Naive thymus-derived CD8-positive, alpha-beta T cell (primary cell): ENCODE measurements at places on chromosomes 5 and 9.

DNA sequence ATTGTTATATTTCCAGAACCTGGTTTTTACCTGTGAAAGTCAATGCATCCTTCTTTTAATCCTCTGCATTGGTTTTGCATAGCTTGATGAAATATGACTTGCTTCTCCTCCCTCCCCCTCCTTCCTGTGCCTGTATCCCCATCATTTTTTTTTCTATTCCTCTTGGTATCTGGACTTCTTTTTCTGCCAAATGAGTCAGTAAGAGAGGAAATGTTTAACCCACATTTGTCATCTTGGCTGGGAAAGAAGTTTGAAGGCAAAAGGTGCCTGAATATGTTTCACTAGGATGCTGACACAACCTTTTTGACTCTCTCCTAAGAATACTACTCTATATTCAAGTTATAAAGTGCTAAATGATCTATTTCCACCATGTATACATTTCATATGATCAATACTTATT is 35.5 kb upstream of the CDKN2B start:
- DNase-seq: no peak

- DNase-seq: no peak
Observed at GRCh38 chr9:70262366-70262765, 3.6 kb downstream of the SMC5 start.

- DNase-seq: no peak
Observed at GRCh38 chr9:95574176-95574575, 57.4 kb upstream of the PTCH1 start.

DNA sequence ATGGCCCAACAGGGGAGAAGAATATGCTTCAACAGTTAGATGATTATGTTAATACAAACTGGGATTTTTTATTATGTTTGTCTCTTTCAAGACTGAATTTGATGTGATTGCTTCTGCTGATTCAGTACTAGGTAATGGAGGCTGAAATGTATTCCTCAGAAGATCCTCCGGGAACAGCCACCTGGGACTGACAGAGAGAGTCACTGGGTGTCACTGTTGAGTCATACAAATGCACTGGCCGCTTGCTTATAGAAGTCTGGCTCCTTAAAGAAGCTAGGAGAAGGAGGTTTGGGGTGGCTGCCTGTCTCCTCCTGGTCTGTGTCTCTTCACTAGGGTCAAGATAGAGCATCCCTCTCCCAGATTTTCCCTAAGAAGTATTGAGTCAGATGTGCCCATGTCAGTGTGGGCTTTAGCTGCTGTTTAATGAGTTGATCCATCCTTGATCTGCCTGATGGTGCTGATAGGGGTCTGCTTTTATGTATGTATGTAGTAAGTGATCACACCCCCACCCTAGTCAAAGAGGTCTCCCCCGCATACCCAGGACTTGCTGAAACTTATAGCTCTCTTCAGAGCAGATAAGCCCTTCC is 773.4 kb downstream of the BRINP1 start:
- no peak for DNase-seq

DNA sequence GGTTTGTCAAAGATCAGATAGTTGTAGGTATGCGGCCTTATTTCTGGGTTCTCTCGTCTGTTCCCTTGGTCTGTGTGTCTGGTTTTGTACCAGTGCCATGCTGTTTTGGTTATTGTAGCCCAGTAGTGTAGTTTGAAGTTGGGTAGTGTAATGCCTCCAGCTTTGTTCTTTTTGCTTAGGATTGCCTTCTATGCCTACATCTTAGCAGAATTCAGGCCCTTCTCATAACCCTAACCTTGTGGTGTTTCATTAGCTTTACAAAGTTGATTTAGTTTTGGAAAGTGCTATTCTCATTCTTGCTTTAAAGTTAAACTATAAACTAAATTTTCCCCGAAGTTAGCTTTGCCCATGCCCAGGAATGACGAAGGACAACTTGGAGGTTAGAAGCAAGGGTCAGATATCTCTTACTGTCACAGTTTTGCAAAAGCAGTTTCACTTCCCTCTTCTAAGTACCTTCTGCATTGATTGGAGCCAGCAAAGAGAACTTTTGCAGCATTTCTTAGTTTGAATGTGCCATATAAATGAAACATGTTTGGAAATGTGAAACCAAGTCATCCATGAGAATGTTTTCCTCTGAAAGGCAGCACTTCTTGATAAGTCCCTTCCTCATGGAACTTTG is 274.3 kb upstream of the DMRT1 start:
- DNase-seq: no peak

- no peak for DNase-seq
Observed at GRCh38 chr9:35618325-35618727, at the start of gene CD72. Gene CD72, minus strand, starts transcription at chr9:35618413. Its CDS starts 110 bp downstream, at chr9:35618303.

DNA sequence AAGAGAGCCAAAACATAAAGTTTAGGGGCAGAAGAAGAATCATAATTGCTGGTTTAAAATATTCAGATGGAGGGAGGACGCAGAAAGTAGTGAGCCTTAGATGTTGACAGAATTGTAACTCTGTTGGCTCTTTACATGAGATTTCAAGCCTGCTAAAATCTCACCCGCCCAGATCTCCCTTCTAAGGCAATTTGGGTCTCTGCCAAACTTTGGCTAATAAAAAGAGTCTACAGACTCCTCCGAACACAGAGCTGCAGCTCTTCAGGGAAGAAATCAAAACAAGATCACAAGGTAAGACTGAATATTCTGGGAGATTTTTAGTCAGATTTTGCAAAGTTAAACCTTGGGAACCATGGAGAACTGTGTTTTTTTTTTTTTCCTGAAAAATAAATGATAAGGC is at the start of gene IL33:
TSS of gene IL33 (plus strand) at position 246 of the 400 bp plus-strand sequence. CDS start 25,888 bp downstream, outside the sequence.
- no peak for DNase-seq

- DNase-seq: no peak
Observed at GRCh38 chr9:12681620-12682019, 11.6 kb upstream of the TYRP1 start.

- DNase-seq: no peak
Observed at GRCh38 chr9:95864852-95865580, 10.5 kb upstream of the ERCC6L2 start.

- DNase-seq: no peak
Observed at GRCh38 chr5:122972877-122973276, 63.6 kb downstream of the PPIC start.

DNA sequence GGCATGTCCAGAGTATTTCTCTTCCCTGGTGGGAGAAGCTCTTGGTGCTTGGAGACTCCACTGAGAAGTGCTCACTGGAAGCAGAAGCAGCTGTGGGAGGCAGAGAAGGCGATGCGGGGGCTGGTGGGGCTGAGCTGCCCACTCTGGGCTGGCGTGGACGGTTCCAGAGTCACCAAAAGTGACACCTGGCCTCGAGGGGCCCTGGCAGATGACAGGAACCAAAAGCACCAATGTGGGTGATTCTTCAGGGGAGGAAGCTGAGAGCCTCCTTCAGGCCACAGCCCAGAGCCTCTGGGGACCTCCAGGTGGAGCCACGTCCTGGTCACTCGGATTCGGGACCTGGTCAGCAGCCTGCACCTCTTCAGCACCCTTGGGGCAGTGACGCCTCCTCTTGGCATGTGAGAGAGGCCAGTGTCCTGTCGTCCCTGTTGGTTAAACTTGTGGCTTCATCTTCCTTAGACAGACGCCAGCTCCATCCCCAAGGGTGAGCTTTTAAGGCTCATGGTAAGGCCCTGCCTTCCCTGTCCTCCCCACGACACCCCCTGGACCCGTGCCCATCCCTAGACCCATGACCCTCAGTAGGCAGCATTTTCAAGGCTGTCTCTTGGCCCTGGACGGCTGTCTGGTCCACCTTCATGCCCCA is 78.7 kb upstream of the IRX4 start:
- DNase-seq: no peak

DNA sequence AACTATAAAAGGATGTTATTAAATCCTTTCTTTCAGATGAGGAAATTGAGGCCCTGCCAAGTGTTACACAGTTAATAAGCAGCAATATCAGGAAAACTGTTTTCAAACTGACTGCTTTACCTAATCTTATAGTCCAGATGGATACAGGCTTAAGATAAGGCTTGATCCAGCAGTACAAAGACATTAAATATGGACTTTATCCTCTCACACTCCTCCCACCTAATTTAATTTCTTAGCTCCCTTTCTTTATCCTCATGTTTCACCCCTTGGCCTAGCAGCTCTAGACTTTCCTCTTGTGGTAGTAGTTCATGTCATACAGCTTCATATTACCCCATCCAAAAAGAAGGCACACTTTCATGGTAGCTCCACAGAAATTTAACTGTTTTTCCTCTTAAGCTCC is 164.5 kb downstream of the BAAT start:
- no peak for DNase-seq

DNA sequence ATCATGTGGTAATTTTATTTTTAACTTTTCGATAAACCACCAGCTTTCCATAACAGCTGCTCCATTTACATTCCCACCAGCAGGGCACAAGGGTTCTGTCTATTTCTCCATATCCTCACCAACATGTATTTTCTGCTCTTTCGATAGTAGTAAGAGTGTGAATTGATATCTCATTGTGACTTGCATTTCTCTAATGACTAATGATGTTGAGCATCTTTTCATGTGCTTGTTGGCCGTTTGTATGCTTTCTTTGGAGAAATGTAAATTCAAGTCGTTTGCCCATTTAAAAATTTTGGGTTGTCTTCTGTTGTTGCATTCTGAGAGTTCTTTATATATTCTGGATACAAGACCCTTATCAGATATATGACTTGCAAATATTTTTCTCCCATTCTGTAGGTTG is 45.9 kb downstream of the PSD2 start:
- no peak for DNase-seq

DNA sequence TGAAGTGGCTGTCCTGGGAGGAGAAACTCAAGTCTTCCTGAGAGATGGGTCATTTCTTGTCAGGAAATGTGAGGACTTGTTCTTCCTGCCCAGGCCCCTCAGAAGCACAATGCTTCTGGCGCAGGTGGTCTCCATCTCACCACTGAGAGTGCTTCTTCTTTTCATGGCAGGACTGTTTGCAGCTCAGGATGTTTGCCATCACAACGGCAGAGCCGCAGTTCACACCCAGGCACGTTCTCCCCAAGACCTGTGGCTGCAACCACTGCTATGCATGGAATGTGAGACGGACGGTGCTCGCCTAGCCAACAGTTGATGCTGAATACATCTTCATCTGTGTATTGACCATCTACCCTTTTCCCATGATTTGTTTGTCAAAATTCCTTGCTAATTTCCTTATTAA is 216.3 kb downstream of the GADD45G start:
- no peak for DNase-seq

- no peak for DNase-seq
Observed at GRCh38 chr5:151039665-151040064, 19.3 kb downstream of the GPX3 start.

- DNase-seq: no peak
Observed at GRCh38 chr9:136178061-136178772, 26.7 kb downstream of the LHX3 start.

GRCh38 chr5:128763321-128763720 is 202.0 kb upstream of the SLC27A6 start:
- DNase-seq: no peak

DNA sequence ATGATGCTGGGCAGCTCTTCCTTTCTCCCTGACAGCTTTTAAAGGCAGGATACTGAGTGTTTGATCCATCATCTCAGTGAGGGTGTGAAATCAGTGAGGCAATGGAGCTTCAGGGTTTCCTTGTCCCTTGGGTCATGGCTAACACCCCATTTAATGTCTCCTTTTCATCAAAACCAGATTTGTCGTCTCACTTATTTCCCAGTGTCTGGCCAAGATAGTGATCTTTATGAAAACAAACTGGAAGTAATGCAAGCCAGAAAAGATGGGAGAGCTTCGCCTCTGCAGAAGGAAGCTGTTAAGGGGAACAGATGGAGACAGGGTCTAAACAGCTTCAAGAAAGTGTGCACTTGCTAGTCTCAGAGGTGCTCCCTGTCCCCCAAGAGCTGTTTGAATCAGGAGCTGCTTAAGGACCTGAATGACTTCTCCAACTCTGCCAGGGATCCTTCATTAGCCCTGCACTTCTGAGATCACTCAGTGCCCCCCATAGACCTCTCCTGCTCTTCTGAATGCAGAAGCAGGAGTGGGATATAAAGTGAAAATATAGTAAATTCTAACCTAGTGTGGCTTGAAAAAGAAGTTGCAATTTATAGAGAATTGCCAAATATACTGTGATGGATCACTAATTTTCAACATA is 96.1 kb downstream of the F2RL2 start:
- DNase-seq: no peak

GRCh38 chr9:109072821-109073435 is 46.8 kb downstream of the TMEM245 start:
- no peak for DNase-seq

DNA sequence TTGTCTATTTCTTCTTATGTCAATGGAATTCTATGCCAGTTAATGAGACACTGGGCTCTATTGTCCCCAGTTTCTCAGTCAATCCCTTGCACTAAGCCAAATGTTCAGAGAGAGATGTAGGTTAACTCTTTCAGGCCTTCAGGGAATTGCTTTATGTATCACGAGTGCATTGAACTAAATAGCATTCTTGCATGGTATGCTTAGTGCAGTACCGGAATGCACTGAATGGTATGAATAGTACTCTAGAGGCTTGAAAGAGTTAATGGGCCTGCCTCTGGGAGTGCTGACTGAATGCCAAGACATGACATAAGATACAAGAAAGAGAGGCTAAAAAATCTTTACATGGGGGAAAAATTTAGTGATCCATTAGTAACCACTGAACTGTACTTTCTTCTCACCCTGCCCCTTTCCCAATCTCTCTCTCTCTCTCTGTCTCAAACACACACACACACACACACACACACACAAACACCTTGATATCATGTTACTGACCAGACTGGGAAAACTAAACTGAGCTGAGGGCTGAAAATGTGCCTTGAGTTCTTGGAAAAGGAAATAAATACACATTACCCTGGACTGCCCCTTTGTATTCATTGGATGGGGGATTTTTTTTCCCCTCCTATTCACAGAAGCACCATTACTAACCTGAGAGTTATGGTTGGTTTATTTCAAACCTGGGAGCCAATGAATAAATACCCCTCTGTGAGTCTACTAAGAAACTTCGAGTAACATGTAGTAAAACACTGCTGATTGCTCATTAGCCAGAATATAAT is 35.4 kb upstream of the TMC1 start:
- DNase-seq: no peak

DNA sequence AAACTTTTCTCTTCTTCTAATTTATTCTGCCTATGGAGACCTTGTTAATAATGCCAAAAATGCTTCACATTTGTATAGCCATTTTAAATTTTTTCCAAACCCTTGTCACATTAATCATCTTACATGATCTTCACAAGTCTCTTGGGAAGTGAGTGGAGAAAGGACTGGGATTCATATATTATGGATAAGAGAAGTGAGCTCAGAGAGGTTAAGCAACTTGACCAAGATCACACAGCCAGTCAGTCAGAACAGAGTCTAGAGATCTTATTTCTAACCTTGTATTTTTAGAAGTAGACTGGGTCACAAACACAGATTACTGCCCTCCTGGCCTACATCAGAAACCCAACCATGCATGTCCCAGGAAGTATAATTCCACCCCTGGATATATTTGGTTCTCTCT is 218.0 kb upstream of the ADRA1B start:
- DNase-seq: no peak

- DNase-seq: no peak
Observed at GRCh38 chr5:72497823-72498222, 9.4 kb downstream of the ZNF366 start.

DNA sequence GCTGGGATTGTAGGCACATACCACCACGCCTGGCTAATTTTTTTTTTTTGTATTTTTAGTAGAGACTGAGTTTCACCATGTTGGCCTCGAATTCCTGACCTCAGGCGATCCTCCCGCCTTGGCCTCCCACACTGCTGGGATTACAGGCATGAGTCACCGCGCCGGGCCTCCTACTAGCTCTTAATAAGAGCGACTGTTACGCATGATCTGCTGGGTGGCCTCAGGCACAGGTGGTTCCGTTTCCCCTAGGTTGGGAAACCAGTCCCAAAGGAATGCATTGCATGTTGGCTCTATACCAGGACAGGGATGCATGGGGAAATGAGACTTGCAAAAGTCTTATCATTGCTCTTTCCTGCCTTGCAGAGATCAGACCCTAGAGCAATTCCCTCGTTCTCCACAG is 184.7 kb upstream of the PPP1R26 start:
- DNase-seq: no peak
